ENCODE measurements at places on chromosomes 11 and 22.

GRCh38 chr11:83537131-83537610 is 251.0 kb upstream of the CCDC90B start:
- no peak for DNase-seq

GRCh38 chr11:104129145-104129544 is 34.8 kb downstream of the PDGFD start:
- DNase-seq = no peak

- no peak for DNase-seq
These were observed 73.3 kb upstream of the WNT11 start for GRCh38 chr11:76279646-76280045.

DNA sequence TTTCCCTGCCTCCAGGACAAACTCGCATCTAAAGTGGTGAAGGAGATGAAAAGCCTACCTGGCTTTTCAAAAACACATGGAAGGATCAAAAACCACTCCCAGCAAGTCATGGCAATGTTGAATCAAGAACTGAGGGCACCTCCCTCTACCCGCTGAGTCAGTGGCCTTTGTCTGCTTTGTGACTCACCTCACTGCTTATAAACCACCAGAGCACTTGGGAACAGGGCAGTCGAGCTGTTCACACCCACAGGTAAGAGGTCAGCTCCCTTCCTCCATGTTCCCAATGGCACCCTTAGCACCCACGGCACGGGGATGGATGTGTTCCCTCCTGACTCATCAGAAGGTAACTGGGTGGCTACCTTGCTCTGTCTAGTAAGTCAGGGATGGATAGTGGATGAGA is 21.7 kb downstream of the TENM4 start:
- peak; percentile 85 for DNase-seq

DNA sequence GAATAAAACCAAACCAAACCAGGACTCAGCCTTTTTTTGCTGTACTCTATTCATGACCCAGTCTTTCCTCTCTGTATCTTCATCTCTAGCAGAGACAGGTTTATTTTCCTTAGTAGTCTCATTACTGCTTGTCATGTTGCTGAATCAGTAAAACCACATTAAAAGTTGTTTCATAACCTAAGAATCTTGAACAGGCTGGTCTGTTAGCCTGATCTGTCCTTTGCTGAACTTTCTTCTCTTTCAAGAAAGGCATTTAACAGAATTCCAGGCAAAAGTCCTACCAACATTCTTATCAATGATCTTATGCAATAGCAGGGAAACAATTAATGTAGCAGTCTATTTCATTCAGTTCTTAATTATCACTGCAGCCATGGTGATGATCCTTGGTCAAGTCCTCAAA is 197.7 kb downstream of the CASP12 start:
- no peak for DNase-seq

DNA sequence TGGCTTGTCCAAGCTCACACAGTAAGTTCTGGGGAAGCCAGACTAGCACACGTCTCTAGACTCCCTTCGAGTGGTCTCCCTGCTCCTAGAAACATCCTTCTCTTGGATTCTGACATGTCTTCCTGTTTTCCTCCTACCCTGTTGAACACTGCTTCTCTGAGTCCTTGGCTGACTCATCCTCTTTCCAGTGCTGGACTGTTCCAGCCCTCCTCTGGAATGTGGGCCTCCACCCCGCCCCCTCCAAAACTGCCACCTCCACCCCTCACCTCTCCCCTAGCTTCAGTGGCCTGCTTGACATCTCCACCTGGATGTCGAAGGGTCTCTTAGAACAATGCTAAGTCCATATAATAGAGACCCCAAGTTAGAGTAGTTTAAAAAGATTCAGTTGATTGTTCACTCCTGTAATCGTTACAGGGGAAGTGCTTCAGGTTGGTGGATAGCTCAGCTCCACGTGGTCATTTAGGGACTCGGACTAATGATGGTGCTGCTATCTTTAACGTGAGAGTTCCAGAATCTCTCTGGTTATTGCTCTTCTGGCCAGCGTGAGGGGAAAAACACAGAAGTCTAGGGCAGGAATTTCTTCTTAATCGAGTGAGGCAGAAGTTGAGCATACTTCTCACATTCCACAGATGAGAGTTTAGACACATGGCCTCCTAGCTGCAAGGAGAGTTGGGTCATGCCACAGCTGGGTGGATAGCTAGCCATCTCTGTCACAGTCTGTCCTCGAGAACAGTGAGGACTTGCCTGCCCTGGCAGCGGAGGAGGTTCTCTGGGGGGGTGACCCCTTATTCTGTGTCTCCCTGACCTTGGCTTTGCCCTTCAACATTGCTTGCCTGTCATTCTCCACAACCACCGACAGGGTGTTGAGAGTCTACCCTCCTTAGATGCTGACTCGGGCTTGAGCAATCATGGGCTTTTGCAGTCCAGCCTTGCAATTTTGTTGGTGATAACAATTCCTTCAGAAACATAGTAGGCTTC is 4.7 kb upstream of the C11orf96 start:
- peak; percentile 82 for DNase-seq

DNA sequence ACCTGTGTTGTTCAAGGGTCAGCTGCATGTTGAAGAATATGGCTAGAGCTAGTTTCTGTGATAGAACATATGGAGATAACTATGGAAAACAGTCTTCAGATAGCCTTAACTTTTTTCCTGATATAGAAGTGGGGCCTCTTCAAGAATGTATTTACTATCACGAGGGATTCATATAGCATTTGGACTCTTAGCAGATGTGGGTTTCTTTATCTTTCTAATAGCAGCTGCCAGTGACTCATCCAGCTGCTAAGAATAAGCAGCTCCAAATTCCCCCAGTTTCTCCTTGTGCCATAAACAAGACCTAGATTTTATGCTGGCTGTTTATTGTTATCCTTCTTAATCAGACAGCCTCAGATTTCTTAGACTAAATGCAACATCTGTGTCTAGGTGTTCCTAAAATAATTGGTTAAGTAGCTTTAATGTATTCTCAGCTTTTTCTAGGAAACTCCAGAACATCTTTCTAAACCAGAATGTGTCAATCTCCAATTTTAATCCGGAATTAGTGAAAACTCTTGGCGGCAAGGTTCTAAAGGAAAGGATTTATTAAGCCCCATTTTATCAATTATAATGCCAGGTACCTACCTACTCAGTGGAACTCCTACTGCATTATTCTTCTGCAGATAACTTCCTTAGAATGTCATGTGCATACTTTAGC is 119.8 kb downstream of the CSTPP1 start:
- DNase-seq = no peak
